ENCODE measurements at places on chromosomes 11 and 22.

DNA sequence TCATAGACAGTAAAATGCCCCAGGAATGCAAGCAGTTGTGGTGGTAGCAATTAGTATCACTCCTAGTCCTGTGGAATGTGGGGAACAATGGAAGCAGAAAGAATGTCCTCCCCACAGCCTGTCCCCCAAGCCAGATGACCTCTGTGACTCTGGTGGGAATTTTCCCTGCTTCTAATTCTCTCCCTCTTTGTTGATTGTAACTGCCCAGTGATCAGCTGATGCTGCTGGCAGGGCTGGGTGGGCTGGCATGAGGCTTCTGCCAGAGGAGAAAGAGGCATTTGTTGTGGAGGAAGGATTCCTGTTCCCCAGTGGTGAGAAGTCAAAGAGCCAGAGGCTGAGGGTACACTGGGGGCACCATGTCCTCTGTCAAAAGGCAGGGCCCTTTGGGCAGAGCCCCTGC lies 116.7 kb upstream of the NCAM1 start:
- DNase-seq, result no peak

GRCh38 chr11:118789501-118790356 lies 1.2 kb downstream of the DDX6 start:
- no peak for DNase-seq

DNA sequence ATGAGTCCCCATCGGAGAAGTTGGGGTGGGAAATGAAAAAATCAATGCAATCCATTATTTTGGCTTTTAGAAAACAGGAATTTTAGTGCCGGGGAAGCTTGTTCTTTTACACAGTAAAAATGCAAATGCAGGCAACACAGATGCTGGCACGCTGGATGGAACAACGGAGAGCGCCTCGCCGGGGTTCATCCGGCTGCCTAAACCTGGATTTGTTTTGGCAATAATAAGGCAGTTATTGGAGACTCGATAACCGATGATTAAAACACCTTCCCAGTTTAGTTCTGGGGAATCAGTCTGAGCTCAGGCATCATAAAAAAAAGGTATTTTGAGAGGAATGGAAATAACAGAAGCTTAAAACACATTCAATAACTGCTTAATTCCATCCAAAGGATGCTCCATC lies 2.9 kb downstream of the DSCAML1 start:
- no peak for DNase-seq

GRCh38 chr11:117584056-117584830 lies 212.8 kb downstream of the DSCAML1 start:
- DNase-seq, result no peak

DNA sequence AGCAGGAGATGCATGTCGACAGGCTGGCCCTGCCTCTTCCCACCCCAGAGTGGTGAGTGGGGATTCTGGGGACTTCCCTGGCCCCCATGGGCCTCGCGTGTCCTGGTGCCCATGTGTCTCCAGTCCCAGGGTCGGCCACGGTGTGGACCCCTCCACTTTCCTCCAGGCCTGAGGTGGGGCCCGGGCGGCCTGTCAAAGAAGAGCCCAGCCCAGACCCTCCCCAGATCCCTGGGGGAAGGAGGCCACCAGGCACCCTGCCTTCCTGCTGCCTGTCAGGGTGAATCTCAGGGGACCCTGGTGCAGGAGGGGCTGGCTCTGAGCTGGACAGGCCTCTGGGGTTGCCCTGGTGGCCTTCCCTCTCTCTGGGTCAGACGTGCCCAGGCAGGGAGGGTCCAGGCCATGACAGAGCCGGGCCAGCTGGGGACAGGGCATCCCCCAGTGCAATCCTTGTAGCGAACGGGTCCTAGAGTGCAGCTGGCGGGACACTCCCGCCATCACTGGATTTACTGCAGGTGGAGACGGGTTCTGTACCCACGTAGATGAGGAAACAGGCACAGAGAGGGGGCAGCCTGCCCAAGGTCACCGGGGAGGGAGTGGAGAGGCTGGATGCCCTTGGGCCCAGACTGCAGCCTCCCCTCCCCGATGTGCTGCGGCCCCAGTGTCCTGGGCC lies 13.5 kb upstream of the MUC6 start:
- no peak for DNase-seq

GRCh38 chr11:117356126-117356890 lies 28.7 kb downstream of the CEP164 start:
- DNase-seq, result no peak
